Muscle of back (tissue), 13 donors: ENCODE measurements at places on chromosomes 13 and 19.

DNA sequence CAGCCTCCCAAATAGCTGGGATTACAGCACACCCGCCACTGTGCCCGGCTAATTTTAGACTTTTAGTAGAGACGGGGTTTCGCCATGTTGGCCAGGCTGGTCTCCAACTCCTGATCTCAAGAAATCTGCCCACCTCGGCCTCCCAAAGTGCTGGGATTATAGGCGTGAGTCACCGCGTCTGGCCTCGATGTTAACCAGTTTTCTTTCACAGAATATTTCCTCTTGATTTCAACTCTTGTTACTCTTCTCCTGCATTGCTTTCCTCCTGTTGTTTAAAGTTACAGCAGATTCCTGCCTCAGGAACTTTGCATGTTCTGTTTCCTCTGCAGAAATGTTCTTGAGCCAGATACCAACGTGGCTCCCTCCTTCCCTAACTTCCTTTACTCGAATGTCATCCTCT lies 3.7 kb upstream of the PEX11G start:
- no peak for DNase-seq

- DNase-seq, result no peak
Measured at GRCh38 chr19:13803038-13803437, 7.8 kb downstream of the ZSWIM4 start.

DNA sequence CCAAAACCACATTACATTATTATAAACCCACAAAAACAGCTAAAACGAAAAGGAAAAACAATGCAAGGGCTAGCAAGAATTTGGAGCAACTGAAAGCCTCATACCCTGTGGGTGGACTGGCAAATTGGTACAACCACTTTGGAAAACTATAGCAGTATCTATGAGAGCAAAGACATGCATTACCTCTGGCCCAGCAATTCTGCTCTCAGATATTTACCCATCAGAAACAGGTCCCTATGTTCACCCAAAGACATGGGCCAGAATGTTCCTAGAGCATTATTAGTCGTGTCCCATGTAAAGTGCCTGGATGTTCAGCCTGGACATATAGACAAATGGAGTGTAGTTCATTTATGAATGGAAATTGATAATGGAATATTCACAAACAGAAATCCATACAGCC lies 27.9 kb downstream of the POP4 start:
- DNase-seq, result no peak

- no peak for DNase-seq
Measured at GRCh38 chr19:8648240-8648639, 17.8 kb downstream of the NFILZ start.

DNA sequence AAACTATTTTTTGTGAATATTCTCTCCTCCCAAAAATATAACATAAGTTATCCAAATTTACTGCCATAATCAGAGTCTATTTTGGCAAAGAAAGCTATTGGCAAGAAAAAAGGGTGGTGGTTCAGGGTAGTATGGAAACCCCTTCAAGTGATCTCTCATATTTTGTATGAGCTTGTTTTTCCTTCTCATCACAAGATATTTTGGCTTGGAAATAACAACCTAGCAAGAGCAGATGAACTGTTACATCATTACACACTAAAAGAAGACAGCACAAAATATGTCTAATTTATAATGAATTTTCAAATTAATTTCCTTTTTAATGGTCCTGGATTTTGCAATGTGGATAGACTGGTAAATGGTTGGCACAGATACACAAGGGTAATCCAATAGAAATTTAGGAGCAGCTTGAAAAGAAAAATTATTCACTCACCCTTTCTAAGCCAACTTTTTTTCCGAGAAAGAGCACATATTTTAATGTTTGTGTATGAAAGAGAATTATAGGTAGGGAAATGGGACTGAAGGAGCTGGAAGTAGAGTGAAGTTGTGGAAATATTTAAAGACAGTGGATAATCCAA lies 225.1 kb downstream of the EFNB2 start:
- DNase-seq, result peak; percentile 7

- DNase-seq, result no peak
Measured at GRCh38 chr19:49414256-49414655, 9.0 kb downstream of the PTH2 start.

GRCh38 chr13:101627556-101627943 lies 175.1 kb downstream of the ITGBL1 start:
- DNase-seq, result no peak

DNA sequence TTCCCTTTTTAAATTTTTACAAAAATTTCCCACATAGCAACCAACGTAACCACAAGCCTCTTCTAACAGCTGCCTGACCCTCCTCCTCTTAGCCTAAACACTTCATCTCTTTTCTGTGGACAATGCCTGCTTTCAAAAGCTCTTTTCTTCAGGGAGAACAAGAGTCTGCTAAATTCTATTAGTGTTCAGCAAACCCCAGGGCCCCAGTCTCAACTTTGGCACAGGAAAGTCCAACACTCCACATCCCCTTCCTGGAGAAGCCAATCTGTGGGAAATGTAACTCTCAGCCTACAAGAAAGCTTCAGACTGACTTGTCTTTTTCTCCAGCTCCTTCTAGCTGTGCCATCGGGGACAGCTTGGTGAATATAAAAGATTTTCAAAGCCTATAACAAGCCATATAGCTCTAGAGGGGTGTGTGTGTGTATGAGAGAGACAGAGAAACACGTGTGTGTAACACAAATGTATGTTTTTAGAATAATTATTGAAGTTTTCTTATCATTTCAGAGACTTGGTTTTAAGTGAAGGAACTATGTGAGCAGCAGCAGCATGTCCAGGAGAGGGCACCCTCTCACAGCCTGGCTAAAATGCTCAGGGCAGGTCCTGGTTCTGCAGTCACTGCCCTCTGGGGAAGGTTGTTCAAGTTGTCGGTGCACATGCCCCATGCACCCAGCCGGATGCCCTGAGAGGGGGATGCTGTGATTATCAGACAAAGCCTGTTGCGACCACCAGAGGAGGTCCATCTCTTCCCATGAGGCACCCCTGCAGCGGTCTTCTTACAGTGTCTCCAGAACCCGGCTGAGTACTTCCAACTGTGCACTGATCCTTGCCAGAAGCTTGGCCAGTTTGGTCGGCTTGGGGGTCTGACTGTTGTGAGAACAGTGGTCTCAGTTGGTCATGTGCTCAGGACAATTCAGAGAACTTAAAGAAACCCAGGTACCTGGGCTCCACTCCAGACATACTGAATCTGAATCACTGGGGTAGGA lies 34.4 kb downstream of the CCDC70 start:
- peak; percentile 46 for DNase-seq

DNA sequence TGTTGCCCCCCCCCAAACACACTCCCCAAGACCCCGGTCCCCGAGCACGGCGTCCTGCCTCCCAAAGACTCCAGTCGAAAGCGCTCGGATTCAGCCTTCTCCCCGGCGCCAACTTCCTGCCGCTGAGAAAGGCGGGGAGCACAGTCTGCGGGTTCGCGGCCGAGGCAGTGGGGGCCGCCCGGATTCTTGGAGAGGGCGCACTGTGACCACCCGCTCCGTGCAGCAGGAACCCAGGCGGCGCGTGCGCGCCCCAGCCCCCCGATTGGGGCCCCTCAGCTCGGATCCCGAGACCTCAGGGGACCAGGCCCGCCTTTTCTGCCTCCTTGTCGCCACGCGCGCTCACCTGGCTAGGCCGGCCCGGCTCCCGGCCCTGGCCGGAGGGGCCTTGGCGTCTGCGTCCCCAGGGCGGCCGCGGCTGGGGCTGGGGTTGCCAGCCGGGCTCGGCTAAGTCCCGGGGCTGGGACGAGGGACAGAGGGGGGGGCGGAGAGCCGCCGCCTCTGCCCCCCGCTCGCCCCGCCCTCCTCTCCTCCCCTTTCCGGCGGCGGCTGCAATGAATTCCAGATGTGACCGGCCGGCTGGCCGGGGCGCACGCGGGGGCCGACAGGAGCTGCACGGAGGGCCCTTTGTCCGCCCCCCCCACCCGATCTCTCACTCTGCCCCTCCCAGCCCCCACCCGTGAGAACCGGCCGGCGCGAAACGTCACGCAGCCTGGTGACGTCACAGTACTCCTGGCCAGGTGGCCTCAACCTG lies at the start of gene S1PR2:
Gene S1PR2 (minus strand): TSS at position 471 of the 751 bp plus-strand sequence. CDS start 6,426 bp downstream, outside the sequence.
- DNase-seq, result peak; percentile 86

DNA sequence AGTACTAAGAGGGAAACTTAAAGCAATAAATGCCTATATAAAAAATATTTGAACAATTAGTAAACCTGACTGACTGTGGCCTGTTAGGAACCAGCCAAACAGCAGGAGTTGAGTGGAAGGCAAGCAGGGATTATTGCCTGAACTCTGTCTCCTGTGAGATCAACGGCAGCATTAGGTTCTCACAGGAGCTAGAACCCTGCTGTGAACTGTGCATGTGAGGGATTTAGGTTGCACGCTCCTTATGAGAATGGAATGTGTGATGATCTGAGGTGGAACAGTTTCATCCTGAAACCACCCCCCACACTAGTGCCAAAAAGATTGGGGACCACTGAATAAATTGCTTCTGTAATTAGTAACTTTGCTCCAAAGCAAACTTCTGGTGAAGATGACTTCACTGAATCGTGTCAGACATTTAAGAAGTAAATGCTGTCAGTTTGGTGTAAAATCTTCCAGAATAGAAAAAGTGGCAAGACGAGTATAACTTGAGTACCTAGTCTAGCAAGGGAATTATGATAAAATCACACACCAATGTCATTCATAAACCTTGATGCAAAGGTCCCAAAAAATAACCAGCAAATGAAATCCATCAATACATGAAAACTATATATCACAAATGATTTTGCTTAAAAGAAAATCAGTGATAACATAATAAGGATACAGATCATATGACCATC lies 53.8 kb downstream of the SLC6A16 start:
- no peak for DNase-seq

DNA sequence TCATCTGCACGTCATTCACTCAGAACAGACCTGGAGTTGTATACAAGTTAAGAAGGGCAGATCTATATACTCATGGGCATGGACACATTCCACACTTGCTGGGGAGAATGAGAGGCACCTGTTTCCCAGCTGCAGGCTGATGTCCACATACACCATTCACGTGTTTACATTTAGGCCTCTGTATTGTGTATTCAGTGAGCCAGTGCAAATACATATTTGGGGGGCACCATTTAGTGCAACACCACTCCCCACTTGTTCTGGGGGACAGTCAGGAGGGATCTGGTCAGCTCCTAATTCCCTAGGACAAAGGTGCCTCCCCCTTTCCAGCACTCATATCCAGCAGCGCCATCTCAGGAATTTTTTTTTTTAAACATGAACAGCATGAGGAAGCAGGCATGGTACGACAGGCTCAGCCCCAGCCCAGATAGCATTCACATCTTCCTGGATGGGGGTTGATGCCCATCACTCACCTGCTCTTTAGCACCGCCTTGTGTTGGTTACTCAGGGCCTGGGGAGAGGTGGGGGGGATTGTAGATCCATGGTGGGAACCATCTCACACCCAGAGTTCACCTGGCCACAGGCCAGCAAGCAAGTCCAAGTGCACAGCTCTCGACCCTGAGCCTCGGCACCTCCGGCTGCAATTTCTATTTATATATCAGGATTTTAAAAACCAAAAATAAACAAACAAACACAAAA lies 56.9 kb upstream of the ZNF254 start:
- DNase-seq, result no peak

DNA sequence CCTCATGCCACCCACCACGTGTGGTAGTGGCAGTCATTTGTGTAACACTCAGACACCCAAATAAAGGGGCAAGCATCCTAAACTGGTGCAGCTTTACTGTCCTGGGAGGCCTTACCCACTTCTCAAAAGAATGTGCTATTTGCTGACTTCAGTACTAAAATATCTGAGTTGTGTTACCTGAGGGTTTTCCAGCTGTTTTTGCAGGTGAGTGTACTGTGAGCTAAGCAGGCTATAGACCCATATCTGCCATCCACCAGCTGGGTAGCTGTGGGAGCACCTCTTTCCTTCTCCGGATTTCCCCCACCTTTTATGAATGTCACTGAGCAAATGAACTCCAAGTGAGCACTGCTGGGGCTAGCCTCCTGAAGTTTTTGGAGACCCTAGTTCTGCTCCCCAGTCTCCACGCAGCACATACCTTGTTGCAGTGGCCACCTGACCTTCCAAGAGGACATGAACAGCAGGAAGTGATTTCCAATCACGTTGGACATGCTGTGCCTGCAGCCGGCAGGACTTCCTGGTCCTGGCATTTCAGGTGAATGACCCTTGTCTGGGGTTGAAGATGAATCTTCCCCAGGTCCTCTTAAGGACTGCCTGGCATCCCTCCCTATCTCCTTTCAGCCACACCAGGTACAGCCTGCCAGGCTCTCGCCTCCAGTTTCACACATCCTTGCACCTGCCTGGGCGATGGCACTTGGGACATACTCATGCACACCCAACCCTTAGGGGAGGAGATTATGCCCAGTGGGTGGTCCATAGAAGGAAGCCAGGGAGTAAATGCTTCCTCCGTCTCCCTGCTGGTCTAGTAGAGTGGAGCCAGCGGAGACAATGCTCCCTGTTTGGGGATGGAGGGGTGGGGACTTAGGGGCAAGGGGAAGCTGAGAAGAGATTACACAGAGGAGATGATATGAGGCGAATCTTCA lies 109.5 kb upstream of the SPATA13 start:
- DNase-seq, result no peak

DNA sequence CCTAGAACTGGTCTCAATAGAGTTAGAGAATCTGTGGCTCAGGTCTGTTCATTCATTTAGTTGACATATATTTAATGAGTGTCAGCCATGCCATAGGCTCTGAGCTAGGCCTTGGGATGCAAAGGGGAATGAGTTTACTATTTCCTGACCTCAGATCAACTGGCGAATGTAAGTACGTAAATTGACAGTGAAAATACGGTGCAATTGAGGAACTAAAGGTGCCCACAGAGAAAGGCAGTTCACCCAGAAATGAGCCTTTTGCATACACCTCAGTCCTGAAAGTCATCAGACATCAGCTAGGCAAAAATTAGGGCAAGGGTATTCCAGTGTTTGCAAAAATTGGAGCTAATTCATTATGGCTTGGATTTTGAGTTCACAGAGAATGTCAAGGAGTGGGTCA lies 20.6 kb upstream of the UPF3A start:
- no peak for DNase-seq

GRCh38 chr13:95059306-95059705 lies 241.9 kb downstream of the ABCC4 start:
- DNase-seq, result no peak

DNA sequence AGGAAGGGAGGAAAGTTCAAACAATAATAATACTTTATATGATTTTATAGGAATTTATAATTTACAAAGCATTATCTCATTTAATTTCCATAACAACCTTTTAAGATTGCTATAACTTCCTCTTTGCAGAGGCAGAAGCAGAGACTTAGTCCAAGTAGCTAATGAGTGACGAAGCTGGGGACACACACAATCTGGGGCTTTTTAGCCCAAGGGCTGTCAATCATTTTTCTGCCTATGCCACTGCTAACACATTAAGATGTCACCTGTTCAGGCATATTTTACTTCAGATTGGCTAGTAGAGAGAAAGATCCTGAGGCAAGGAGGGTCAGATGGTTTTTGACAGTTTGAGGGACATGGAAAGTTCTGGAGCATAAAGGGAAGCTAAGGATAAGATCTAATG lies 12.6 kb downstream of the SCEL start:
- DNase-seq, result no peak

- no peak for DNase-seq
Measured at GRCh38 chr13:29108068-29108786, 288.1 kb downstream of the MTUS2 start.

DNA sequence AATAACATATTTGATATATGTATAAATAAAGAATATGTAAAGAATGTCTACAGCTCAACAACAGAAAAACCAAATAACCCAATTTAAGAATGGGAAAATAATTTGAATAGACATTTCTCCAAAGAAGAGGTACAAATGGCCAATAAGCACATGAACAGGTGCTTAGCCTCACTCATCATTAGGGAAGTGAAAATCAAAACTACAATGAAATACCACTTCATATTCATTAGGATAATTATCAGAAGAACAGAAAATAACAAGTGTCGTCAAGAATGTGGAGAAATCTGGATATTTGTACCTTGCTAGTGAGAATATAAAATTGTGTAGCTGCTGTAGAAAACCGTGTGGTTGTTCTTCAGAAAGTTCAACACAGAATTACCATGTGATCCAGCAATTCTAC lies 8.4 kb upstream of the SUPT20H start:
- DNase-seq, result no peak
